ENCODE measurements at places on chromosomes 2 and 18.
A peak's percentile ranks its signal among the peaks of the same experiment; 100 is the strongest.

DNA sequence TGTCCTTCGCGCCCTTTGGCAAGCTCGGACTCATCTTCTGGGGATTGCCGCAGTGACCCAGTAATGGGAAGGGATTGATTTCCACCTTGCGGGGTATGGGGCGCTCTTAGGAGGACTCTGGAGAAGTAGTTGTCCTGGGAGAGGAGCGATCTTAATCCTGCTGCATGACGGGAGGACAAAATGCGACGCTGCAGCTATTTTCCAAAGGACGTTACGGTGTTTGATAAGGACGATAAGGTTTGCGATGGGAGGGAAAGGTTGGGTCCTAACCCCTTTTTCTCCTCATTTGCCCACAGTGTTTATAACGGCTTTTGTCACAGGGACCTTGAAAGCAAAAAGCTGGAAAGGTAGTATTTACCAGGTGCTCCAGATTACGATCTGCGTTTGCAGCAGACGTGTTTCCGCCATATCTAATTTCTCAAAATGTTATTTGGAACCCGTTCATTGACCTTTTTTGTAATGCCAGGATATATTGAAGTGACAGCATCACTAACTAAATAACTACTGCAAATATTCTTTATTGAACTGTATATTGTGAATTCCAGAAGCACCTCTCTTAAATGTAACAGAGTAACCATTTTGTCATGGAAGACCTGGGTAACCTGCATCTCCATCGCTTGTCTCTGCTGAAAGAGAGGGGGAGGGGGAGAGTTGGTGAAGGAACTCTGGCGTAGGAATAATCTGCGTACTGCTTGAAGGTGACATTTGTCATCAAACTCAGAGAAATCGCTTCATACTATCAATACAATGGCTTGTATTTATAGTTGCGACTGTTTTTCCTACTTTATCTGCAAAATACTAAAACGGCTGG lies 590 bp downstream of the MDH1 start:
- DNase-seq: peak; percentile 25

DNA sequence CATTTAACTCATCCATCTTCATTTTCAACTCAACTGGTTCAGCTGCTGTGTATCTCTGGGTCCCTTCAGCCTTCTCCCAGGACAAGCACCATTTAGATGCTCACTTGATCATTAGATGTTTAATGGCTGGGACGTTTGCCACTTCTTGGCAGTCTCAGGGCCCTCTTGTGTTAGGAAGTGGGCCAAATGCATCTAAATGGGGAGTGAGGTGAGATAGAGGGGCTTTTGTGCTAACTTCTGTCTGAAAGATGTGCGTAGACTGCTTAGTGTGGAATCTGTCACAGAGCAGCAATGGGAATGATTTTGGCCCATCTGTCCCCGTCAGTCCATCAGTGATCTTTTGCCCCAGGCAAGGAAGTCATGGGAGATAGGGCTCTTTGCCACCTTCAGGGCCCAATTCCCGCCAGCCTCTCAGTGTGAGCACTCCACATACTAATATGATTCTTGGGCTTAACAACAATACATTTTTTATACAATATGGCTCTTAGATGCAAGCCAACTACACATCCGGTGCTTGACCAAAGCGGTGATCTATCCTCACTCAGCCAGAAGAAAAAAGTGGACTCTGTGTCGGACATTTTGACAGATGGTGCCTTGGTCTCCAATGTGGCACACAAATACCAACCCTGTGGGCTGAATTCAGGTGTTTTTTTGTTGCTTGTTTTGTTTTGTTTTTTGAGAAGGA lies 95.7 kb upstream of the EPC2 start:
- DNase-seq: no peak

- no peak for DNase-seq
Measured at GRCh38 chr2:241224018-241224850, 35.8 kb downstream of the ANO7 start.

DNA sequence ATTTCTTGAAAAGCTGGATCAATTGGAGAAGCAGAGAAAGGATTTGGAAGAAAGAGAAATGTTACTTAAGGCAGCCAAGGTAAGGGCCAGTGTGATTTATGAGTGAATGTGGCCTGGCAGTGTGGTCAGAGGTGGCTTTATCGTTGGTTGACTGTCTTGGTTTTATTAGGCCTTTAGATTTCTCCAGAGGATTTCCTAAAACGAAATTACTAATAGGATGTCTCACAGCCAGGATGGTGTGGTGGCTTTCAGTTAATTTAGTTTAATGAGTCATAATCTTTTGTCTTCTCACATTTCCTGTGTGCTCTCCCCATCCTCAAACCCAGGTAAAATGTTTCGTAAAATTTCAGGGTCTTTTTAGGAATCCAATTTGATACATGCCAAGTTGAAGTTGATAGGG lies 100.8 kb downstream of the TAF4B start:
- no peak for DNase-seq

- no peak for DNase-seq
Measured at GRCh38 chr2:239811111-239811781, 213.9 kb downstream of the NDUFA10 start.

DNA sequence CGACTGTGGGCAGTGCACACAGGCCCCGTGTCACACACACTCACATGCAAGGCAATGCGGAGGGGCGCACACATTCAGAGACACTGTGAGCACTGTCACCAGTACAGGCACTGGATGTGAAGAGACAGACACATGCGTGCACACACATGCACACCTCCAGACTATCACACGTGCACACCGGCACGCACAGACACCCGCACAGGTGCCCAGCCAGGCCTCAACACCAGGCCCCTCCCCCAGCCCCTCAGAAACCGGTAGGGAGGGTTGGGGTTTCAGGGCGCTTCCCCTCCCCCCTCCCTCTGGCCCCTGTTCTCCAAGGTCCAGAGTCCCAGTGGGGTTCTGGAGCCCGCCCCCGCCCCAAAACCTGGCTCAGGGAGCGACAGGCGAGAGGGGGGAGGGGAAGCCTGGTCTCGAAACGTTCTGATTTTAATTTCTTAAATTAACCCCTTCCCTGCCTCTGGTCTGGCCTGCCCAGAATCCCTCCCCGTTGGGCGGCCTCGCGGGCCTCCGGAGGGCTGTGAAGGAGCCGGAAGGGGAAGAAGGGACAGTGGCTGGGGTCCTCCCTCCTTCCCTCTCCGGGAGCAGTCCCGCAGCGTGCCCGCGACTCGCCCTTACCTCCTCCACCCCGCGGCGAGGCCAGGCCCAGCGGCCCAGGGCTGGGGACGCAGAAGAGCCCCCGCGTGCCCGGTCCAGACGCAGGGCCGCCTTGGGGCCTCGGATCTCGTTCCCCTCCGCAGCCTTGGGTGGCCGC lies 558 bp downstream of the FBXO41 start:
- peak; percentile 34 for DNase-seq

DNA sequence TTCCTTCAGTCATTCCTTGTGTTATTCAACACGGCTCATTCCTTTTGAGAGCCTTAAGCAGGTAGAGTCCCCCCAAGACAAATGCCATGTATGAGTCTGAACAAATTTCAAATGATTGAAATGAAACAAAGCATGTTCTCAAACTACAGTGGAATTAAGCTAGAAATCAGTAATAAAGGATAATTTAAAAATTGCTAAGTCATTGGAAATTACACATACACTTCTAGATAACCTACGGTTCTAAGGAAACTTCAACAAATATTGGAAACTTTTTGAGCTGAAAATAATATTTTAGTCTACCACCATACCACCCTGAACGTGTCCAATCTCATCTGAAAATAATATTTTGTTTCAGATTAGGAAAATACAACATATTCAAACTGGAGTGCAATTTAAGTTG lies 71.8 kb upstream of the UGP2 start:
- no peak for DNase-seq

GRCh38 chr2:225355788-225356187 lies 43.7 kb upstream of the NYAP2 start:
- no peak for DNase-seq

DNA sequence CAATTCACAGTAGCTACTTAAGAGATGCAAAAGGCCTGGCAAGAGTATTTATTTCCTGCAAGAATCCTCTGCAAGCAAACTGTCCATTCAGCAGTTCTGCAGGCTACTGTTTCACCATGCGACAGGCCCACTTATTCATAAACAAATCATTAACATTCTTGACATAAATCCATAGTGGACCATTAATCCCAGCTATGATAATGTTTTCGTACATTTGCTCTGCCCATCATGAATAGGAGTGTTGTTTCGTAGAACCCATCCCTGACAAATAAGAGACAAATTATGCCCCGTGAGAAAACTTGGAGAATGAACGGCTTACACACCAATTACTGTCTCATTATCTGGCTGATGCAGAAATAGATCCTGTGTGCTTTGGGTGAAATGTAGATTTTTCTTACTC lies 65.4 kb downstream of the PID1 start:
- no peak for DNase-seq

DNA sequence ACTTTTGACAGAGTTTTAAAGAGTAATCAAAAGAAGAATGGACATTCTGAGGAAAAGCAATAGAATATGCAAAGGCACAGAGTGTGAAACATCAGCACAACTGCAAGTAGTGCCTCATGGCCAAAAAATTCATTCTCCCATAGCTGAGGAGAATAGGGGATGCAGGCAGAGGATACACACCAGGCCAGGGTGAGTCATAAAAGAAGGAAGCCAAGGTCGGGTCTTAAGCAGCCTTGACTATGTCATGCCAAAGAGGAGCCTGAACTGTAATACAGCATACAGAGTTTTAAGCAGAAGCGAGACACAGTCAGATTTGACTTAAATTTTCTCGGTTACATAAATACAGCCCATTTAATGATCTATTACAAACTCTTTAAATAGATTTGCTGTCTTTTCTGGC lies 165.0 kb downstream of the LNPK start:
- no peak for DNase-seq

DNA sequence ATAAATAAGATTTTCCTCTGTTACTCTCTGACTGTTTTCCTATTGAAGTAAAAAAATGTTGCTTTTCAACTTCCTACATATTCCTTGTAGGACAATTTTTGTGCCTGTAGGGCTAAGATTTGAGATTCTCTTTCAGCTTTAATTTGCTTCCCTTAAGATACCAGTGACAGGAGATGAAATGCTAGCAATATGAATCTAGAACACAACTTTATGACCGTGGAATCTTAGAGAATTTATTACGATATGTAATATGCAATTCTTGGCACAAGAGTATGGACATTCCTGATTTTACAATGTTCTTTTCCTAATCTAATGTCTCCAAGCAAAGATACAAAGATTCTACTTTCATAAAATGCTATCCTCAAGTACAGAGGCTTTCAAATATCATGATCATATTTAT lies 180.9 kb downstream of the KCNE4 start:
- DNase-seq: no peak

DNA sequence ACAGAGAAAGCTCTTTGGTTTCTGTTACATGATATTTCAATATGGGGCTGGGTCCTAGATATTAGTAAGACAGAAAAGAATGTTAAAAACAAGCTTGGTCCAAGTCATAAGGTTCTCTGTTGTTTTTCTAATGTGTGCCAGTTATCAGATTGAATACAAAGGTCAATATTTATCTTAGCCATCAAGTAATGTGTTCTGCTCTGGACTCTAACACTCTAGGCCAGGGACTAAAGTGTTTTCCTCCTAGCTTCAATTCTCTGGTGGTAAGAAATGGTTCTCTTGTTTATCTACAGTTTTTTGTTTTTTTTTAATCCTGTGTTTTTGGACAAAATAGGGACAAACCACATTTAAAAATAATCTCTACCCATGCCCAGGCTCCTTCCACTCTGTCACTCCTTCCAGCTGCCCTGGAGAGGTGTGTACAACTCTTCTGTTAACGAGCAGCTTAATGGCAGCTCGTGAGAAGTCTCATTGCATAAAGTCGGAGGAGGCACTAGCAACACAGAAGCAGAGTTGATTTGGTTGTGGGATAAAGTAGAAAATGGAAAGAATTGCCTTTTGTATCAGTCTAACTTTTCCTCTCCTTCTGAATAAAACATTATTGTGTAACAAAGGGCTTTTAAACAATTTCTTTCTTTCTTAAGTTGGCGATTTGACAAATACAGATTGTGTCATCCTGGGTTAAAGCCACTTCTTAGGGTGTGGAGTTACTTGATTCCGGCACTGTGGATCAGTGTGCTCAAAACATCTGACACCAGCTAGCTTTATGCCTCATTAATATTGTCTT lies 8.0 kb upstream of the SESTD1 start:
- no peak for DNase-seq

All from activated CD4-positive, alpha-beta T cell treated with anti-CD3 and anti-CD28 coated beads, Interleukin-2, Interleukin-6, amounts not matched to agents 100 ng/mL and 50 ng/mL, durations not matched to agents 16 hours and 8 hours (primary cell).